ENCODE measurements at places on chromosomes 2 and 18. TPM values are rescaled to one million over a fixed set of nuclear protein-coding genes. Genes with fewer than 3 reads are reported as not detected.
A peak's percentile ranks its signal among the peaks of the same experiment; 100 is the strongest.

- no peak for DNase-seq
Observed at GRCh38 chr2:169702996-169703395, 8.7 kb downstream of the PHOSPHO2 start.

GRCh38 chr2:46157072-46157965 lies 139.9 kb upstream of the EPAS1 start:
- DNase-seq, result no peak

- no peak for DNase-seq
Observed at GRCh38 chr2:210190345-210190744, 19.1 kb upstream of the KANSL1L start.

GRCh38 chr2:216235462-216235861 lies 126.3 kb downstream of the XRCC5 start:
- no peak for DNase-seq

B3GNT7 gene
- total RNA-seq, result 0.48 TPM

GRCh38 chr18:41265047-41265446 lies 690.0 kb upstream of the PIK3C3 start:
- peak; percentile 24 for DNase-seq

DNA sequence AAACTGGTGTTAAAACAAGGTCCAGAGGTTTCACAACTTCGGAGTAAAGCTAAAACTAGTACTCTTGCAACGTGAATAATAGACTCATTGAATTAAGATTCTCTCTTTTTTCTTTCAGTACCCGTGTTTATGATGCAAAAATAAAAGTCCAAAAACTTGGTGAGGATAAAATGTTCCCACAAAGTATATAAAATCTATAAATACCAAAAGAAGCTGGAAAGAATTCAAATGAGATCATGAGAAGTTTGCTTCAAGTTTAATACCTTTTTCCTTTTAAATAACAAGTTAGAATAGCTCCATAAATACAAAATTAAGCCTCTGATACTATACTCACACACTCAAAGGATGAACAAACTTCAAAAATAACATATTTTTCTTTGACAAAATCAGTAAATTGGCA lies 34.0 kb downstream of the METTL4 start:
- no peak for DNase-seq

- DNase-seq, result no peak
Observed at GRCh38 chr2:72576861-72577260, 249.0 kb downstream of the EXOC6B start.

ZC3H6 gene
- 10.6 TPM for total RNA-seq

DNA sequence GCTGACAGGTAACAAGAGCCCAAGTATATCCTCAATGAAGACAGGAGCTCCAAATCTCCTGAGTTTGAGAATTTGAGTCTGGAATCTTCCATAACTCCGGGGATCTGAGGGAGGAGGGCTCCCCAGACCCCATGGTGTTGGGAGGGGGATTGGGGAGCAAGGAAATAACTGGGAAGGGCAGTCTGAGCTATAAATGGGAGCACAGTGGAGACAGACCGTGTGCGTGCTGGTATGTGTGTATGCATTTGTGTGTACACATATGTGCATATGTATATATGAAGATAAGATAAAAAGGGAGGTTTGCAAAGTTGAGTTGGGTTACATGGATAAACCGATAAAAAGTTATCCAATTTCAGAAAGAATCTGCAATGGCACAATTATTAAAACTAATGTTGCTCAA lies 2.3 kb downstream of the APCDD1 start:
- no peak for DNase-seq

GRCh38 chr2:27194538-27195354 lies 17.1 kb upstream of the ATRAID start:
- DNase-seq, result no peak

UGT1A3 gene
- total RNA-seq, result 0.67 TPM

GRCh38 chr2:20604401-20604911 lies 46.4 kb downstream of the HS1BP3 start:
- no peak for DNase-seq

TFCP2L1 gene
- total RNA-seq, result 50.5 TPM

PSD4 gene
- total RNA-seq, result 23.8 TPM

AFF3 gene
- total RNA-seq, result 0.03 TPM

- no peak for DNase-seq
Observed at GRCh38 chr18:43952398-43952797, 675.1 kb upstream of the SYT4 start.

LIPT1 gene
- 9.2 TPM for total RNA-seq

DOK6 gene
- not detected for total RNA-seq

CRACDL gene
- total RNA-seq, result 8.5 TPM

RAPGEF4 gene
- total RNA-seq, result 1.7 TPM

- DNase-seq, result no peak
Observed at GRCh38 chr2:138455691-138456090, 45.9 kb upstream of the SPOPL start.

DNA sequence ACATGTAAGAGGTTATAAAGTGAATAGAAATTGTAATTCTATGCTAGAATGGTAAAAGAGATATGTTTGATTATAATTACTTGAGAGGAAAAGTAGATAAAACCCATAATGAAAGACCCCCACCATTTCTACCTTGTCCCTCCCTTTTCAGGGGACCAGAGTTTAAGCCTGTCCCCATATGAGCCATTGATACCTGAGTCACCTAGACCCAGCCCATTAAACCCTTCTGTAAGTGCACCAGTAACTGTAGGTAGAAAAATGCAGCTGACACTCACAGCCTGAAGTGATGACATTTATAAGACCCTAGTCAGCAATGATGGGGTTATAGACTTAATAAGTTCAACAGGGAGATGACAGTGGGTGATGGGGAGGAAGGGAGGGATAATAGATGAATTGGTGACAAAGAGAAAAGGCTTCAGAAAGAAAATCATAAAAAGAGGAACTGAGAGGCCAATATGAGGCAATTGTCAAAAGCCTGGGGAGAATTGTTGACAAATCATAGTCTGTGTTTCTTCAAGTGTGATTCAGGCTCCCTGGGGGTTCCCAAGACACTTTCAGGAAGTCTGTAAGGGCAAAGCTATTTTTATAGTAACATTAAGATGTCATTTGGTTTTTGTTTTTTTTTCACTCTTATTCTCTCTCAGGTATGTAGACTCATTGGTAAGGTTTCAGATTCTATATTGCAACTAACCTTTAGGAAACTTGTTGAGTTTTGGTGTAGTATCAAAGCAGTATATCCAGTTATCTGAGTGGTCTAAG lies 544.2 kb downstream of the SATB2 start:
- DNase-seq, result peak; percentile 3

DNA sequence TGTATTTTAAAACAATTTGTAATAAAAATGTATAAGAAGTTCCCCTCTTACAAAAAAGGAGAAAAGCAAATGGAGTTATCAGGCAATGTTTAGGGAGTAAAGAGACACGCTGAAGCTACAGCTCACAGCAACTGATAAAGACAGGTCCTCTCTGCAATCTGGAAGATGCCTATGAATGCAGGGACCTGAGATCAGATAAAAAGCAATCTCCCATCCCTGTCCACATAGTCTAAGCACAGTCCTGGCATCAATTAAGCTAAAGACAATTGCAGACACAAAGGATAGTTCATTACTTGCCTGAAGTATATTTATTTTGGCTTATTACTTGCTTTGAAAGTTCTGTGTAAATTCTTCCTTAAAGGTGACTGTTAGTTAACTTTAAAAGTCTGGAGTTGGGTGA lies 5.0 kb downstream of the EIF2AK3 start:
- no peak for DNase-seq

- no peak for DNase-seq
Observed at GRCh38 chr2:14572633-14573032, 59.9 kb upstream of the LRATD1 start.

DNA sequence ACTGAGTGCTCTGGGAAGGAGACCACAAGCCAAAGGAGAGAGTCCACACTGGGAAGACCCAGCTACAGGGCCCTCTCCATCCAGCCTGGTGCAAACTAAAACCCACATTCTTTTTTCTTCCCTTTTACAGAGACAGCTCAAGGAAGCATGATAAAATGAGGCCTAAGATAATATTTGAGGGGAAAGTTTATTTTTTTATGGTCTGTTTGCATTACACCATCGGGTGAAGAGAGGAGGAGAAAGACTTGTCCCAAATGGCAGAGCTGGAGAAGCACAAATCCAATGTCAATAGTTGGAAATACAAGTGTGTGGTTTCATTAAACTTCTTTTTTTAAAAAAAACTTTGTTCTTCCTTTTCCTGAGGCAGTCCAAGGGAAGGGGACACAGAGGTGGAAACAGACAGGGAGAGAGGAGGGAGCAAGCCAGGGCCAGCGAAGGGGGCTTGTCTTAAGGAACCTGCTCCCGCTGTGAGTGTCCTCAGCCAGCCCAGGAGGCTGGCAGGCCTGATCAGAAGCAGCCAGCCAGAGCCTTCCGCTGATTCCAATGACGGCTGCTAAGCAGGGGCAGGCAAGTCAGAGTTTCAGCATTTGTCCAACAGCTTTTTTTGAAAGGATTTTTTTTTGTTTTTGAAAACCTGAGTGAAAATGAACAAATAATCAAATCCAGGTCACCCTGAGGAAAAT lies 203.8 kb upstream of the SIX2 start:
- no peak for DNase-seq

DNA sequence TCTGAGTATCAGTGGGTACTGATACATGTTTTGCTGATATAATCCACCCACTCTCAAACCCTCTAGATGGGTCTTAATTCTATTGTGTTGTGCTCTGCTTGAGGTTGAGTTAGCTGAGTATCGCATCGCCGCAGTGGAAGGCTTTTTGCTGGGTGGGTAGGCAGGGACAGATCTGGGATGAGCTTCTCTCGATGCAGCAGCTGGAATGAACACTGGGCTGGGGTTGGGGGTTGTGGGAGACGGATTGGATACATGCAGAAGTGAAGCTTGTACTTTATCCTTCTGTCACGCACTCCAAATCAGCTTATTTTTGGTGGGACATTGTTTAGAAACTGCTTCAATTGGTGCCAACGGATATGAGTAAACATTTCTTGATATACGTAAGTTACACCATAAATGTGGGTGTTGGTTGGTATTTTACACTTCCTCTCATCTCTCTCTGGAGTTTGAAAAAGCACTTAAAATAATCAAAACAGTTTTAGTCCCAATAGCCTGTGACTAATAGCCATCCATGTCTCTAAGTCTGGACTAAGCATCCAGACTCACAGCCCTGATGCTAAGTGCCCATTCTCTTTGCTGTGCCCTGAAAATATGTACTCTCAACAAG lies 107.1 kb downstream of the POLE4 start:
- DNase-seq, result no peak
